ENCODE measurements at places on chromosomes 6 and 20. TPM values are rescaled to one million over a fixed set of nuclear protein-coding genes. Genes with fewer than 3 reads are reported as not detected.

- peaks cover 15% of the 10 kb centered on the region for H3K4me1 ChIP-seq
- H3K27me3 ChIP-seq: no peaks in the 10 kb centered on the region
- DNase-seq: no peak
- H3K36me3 ChIP-seq: no peaks in the 10 kb centered on the region
- no peak overlapping the region for H3K27ac ChIP-seq
Measured at GRCh38 chr20:44247586-44248409, 690 bp downstream of the GDAP1L1 start.

Gene SLC13A3
- 0.49 TPM for total RNA-seq

DNA sequence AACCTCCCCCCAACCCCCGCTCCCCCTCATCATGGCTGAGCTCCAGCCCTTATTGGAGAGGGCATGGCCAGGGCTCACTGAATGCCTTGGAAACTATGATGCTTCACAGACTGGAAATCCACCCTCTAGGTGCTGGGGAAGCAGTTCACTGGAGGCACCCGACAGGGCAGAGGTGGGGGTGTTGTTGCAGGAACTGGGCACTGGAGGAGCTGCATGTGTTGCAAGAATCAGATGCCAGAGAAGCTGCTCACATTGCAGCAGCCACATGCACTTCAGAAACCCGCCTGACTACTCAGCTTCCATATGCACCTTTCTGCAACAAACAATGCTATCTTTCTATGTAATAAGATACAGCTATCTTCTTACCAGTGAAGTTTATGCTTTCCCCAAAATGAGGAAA lies 7.9 kb upstream of the TBPL1 start:
- no peaks in the 10 kb centered on the region for H3K4me1 ChIP-seq
- no peak overlapping the region for H3K4me3 ChIP-seq
- no peaks in the 10 kb centered on the region for H3K36me3 ChIP-seq

Gene MYLIP
- total RNA-seq: 18.0 TPM

Gene PPP1R3D
- total RNA-seq: 7.7 TPM

Gene SLC22A1
- total RNA-seq: not detected

- no peak for DNase-seq
- H3K27ac ChIP-seq: no peak overlapping the region
- H3K4me3 ChIP-seq: no peak overlapping the region
- no peaks in the 10 kb centered on the region for H3K4me1 ChIP-seq
Measured at GRCh38 chr6:30547454-30547853, 8.8 kb downstream of the GNL1 start.

Gene SLC22A16
- total RNA-seq: 0.14 TPM

Gene CDH4
- total RNA-seq: under 0.01 TPM

DNA sequence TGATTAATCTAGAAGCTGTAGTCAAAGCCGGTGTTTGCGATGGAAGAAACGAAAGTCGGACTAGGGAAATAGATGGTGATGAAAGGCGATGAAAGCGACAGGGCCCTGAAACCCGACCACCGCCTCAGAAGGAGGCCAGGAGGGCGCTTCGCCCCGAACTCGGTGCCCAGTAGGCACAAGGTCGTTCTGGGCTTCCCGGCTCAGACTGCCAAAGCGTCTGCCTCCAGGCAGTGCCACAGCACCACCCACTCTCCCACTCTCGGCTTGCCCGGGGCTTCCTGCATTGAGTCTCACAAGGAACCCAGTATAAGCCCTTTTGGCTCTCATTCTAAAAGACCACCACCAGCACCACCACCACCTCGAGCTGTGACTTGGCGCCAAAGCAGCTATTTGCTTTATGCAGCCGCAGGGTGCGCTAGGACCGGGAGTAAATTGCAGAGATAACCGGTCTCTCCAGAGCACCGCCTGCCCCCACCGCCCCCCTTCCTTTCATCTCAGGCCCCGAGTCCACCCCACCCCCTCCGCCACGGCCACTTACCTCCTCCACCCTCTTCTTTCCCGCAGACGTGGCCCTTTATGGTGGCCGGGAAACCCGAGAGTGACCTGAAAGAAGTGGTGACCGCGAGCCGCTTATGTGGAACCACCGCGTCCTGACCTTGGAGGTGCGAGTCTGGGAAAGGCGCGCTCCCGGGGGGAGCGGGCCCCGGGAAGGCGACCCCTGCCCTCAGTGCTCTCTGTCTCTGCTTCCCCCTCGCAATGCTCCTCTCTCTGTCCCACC lies 2.4 kb downstream of the TCF21 start:
- peak overlapping the region; percentile 83 for H3K27ac ChIP-seq
- H3K36me3 ChIP-seq: no peaks in the 10 kb centered on the region

DNA sequence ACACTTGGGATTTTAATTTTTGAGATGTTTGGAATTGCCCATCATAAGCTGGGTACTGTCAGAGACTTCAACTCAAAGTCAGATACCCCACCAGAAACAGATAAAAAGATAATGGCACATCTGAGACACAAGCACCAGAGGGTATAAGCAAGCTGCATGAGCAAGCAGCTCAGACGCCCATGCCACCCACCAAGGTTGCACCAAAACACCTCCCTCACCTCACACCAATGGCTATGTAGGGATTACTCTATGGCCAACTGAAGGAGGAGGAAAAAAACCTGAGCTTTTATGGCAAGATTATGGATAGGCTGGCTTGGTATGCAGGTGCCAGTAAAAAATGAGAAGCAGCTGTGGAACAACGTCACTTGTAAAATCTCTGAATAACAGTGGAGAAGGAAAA lies 3.8 kb upstream of the IRAK1BP1 start:
- no peaks in the 10 kb centered on the region for H3K36me3 ChIP-seq
- no peaks in the 10 kb centered on the region for H3K27me3 ChIP-seq

Gene ARMC2
- 2.9 TPM for total RNA-seq

GRCh38 chr6:32153564-32154513 lies at the start of gene PPT2:
Gene PPT2 (plus strand): TSS chr6:32154141. CDS start chr6:32154595, 454 bp downstream.
- H3K4me3 ChIP-seq: peak within 1 kb of the TSS; percentile 79
- no peaks in the 10 kb centered on the region for H3K4me1 ChIP-seq
- H3K36me3 ChIP-seq: peaks cover 14% of the 10 kb centered on the region
- DNase-seq: peak; percentile 98

DNA sequence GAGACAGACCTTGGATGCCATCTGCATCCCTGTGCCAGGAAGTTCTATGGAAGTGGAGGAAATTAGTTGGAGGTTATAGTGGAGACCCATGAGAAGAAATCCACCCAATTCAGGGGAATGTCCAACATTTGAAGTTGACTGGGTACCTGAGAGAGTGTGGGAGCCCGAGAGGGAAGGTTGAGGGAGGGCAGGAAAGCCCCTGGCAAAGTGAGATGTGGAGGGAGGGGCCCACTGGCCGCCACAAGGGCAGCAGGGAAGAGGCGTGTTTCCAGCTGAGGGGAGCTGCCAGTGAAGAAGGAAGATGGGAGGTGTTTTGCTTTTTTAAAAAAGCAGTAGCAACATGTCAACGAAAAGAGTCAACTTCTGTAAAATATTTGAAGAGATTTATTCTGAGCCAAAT lies 16.3 kb upstream of the SERPINB9 start:
- no peak overlapping the region for H3K27ac ChIP-seq
- DNase-seq: no peak
- H3K27me3 ChIP-seq: no peaks in the 10 kb centered on the region
- H3K4me1 ChIP-seq: no peaks in the 10 kb centered on the region
- H3K36me3 ChIP-seq: no peaks in the 10 kb centered on the region
- no peak overlapping the region for H3K4me3 ChIP-seq

DNA sequence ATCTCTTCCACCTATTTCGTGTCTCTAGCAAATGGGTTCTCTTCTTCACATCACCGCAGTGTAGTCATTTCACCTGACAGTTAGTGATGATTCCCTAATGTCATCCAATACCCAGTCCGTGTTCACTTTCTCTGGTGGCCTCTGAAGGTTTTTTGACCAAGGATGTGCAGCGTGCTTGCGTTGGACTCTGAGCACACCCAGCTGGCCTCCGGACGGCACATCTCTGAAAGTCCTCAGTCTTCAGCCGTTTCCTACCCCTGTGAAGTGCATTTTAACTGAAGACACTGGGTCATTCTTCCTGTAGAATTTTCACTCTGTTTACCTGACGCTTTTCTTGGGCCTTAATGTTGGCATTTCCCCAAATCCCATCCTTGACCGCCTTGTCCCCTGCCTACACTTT lies 98.7 kb downstream of the ERMARD start:
- no peaks in the 10 kb centered on the region for H3K36me3 ChIP-seq
- no peak overlapping the region for H3K27ac ChIP-seq
- no peak overlapping the region for H3K4me3 ChIP-seq

Gene ZNF391
- 4.6 TPM for total RNA-seq

GRCh38 chr6:12504325-12504966 lies 212.1 kb upstream of the PHACTR1 start:
- H3K36me3 ChIP-seq: no peaks in the 10 kb centered on the region
- H3K4me3 ChIP-seq: no peak overlapping the region
- no peak for DNase-seq

DNA sequence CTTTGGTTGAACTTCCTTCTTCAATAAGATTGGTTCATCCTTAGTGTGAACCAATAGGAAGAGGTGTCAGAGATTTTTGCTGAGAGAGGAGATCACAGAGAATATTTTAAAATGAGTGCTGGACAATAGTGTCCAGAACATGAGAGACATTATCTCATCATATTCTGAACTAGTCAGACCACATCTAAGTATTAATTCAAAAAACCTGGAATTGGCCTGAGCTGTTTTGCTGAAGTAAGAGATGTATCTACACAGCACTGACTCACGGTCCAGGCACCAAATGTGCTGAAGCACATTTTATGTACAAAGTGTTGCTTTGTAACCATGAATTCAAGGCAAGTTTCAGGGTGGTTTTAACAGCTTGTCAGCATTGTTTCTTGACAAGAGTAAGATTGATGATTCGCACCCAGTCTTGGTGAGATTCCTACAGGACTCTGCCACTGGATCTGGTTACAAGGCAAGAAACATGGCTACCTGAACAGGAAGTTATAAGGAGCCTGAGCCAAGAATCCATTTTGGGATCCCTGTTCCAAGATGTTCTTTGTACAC lies 178.2 kb upstream of the HEY2 start:
- no peaks in the 10 kb centered on the region for H3K27me3 ChIP-seq
- H3K36me3 ChIP-seq: no peaks in the 10 kb centered on the region
- no peak for DNase-seq
- H3K4me1 ChIP-seq: no peaks in the 10 kb centered on the region
- no peak overlapping the region for H3K4me3 ChIP-seq
- H3K27ac ChIP-seq: no peak overlapping the region

GRCh38 chr6:168554472-168554871 lies 113.5 kb downstream of the SMOC2 start:
- H3K27ac ChIP-seq: no peak overlapping the region
- H3K4me1 ChIP-seq: no peaks in the 10 kb centered on the region
- H3K27me3 ChIP-seq: no peaks in the 10 kb centered on the region
- DNase-seq: no peak

GRCh38 chr6:68718385-68719073 lies 83.4 kb downstream of the ADGRB3 start:
- no peaks in the 10 kb centered on the region for H3K4me1 ChIP-seq
- H3K36me3 ChIP-seq: no peaks in the 10 kb centered on the region
- no peak overlapping the region for H3K27ac ChIP-seq
- no peak for DNase-seq
- H3K4me3 ChIP-seq: no peak overlapping the region

Gene B3GALT4
- 15.0 TPM for total RNA-seq

DNA sequence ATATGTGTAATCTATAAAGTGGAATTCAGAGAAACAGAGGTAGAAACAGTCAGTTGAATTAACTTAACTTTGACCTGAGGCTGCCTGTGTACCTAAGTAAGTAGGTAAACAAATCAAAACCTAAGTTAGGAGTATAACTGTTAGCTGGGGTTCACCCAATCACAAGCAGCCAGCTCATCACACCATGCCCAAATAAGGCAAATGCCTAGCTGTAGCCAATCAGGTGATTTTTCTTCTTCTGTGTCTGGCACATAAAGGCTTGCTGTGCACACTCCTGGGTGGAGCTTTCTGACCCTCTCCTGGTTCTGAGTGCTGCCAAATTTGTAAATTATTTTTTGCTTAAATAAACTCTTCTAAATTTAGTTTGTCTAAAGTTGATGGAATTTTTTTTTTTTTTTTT lies 54.7 kb upstream of the TRIM39 start:
- H3K4me3 ChIP-seq: no peak overlapping the region
- no peaks in the 10 kb centered on the region for H3K4me1 ChIP-seq
- no peak overlapping the region for H3K27ac ChIP-seq
- no peaks in the 10 kb centered on the region for H3K27me3 ChIP-seq

- H3K27ac ChIP-seq: peak overlapping the region; percentile 98
- H3K36me3 ChIP-seq: peaks cover 7% of the 10 kb centered on the region
- H3K27me3 ChIP-seq: no peaks in the 10 kb centered on the region
- no peak overlapping the region for H3K4me3 ChIP-seq
Measured at GRCh38 chr6:36592221-36592655, 1.9 kb upstream of the SRSF3 start.

Gene LTA
- total RNA-seq: not detected

- H3K36me3 ChIP-seq: no peaks in the 10 kb centered on the region
- peak overlapping the region; percentile 22 for H3K27ac ChIP-seq
- H3K4me3 ChIP-seq: no peak overlapping the region
- H3K27me3 ChIP-seq: no peaks in the 10 kb centered on the region
Measured at GRCh38 chr6:4336778-4337442, 201.5 kb upstream of the ECI2 start.

DNA sequence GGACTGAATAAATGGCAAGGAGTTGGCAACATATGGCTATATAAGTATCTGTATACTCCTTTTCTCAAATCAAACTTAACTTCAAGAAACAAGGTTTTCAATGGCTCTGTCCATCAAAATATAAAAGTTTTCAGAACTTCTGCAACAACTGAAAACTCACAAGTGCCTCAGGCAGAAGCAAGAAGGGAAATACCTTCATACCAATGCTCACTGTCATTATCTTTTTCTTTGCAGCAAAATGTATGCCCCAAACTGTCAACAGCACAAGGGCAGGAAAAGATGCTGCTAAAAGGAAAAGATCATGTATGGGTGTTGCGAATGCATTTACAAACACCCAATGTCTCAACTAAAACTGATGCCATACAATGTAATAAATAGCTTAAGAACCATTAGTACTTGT lies 45.9 kb downstream of the PTPRK start:
- no peaks in the 10 kb centered on the region for H3K27me3 ChIP-seq
- DNase-seq: no peak
- H3K4me1 ChIP-seq: peaks cover 12% of the 10 kb centered on the region

DNA sequence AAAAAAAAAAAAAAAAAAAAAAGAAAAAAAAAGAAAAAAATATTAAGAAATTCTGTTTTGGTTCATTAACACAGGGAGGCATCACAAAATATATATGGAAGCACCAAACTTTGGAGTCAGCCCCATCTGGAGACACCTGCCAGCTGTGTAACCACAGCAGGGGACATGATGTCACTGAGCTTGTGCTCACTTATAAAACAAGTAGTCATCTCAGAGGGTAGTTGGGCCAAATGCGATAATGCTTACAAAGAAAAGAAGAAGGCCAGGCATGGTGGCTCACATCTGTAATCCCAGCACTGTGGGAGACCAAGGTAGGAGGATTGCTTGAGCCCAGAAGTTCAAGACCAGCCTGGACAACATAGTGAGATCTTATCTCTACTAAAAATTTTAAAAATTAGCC lies 1.1 kb upstream of the BNIP5 start:
- H3K27ac ChIP-seq: no peak overlapping the region
- no peaks in the 10 kb centered on the region for H3K36me3 ChIP-seq
- no peak for DNase-seq
- H3K4me1 ChIP-seq: no peaks in the 10 kb centered on the region
- H3K27me3 ChIP-seq: peaks cover 30% of the 10 kb centered on the region

Gene ULBP1
- total RNA-seq: 0.55 TPM

Gene ISM1
- total RNA-seq: 1.4 TPM

Gene ADGRB3
- total RNA-seq: 9.9 TPM

- DNase-seq: no peak
- H3K4me1 ChIP-seq: no peaks in the 10 kb centered on the region
- peaks cover 25% of the 10 kb centered on the region for H3K36me3 ChIP-seq
Measured at GRCh38 chr6:39920157-39920556, 14.1 kb downstream of the MOCS1 start.

Gene IL17F
- not detected for total RNA-seq

Measured in sigmoid colon (tissue), 7 donors.